CD4-positive, alpha-beta T cell treated with Interleukin-4 for 1 hour (primary cell): ENCODE measurements at places on chromosomes 4 and X.

- no peak for DNase-seq
These were observed 58.4 kb downstream of the RXFP1 start for GRCh38 chr4:158580064-158580463.

DNA sequence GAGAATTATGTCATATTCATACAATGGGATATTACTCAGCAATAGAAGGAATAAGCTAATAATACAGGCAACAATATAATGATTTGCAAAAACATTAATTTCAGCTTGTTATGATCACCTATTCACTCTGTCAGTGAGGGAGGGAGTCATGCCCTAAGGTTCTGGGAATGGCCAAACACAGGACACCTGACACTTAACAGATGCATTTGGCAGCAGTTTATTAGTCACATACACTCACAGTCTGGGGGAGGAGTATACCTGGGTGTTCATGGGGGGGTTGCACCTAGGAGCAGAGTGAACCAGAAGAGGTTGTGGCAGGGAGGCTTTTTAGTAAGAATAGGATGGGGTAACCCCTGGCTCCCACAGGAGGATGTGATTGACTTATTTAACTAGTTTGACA is 38.3 kb downstream of the SERPINA7 start:
- no peak for DNase-seq

DNA sequence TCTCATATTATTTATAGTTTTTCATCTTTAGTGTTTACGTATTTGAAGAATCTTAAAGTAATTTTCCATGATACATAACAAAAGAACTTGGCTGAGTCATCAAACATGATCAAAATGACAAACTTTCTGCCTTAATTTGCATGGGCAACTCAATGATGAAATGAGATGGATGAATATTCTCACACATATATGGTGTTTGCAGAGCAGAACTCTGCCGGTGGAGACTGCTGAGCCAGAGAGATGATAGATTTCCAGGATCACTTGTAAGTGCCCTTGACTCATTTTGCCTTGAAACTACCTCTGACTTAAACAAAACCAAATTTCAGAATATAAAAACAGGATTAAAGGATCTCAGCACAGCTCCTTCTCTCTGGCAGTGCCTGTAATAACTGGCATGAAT is 38.2 kb downstream of the TRPC3 start:
- DNase-seq = no peak

DNA sequence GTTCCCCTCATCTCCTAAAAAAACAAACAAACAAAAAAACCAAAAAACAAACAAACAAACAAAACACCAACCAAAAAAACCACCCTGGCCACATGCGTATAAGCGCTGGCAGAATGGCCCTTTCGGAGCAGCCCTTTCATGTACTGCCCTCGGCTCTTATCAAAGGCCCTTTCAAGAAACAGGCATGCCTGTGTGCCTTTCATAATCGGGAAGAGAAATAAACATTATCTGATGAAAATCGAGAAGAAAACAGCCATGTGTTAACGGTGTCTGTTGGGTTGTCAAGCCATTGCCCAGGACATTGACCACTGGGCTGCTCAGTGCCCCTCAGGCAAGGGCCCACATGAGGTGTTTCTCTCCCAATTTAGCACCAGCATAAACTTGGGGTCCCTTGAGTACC is 68.3 kb downstream of the PJA1 start:
- DNase-seq = no peak

DNA sequence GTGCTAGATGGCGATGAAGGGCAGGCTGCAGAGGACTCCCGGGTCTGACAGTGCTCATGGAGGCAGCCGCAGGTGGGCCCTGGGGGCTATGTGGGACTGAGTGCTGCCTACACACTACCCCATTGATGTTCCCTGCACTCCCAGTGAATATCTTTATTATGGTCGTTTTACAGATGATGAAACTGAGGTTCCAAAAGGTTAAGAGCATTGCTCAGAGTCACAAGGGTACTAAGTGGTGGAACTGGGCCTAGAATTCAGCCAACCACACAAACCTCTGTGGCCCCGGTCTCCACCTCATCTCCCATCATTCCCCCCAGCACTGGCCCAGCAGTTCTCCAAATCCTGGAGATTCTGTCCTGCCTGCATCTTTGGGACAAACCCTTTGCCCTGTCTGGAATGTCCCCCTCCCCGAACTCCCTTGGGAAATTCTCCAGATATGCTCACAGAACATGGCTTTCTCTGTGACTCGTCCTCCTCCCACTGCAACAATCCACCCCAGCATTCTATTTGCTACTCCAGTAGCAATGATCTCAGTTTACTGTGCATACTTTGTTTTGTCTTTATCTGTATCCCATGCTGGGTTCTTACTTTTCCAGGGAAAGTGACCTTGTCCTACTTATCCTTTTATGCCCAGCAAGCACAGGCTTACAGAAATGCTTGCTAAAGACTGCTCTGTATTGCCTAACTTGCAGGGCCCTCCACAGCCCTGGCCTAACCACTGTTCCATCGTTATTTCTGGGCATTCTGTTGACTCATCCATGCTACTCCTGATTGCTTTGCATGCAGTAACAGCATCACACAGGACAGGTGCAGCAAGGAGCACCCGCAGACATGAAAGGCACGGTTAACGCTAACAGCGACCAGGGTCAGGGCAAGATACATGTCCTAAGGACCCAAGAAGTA is 14.0 kb downstream of the PNMA6F start:
- no peak for DNase-seq

DNA sequence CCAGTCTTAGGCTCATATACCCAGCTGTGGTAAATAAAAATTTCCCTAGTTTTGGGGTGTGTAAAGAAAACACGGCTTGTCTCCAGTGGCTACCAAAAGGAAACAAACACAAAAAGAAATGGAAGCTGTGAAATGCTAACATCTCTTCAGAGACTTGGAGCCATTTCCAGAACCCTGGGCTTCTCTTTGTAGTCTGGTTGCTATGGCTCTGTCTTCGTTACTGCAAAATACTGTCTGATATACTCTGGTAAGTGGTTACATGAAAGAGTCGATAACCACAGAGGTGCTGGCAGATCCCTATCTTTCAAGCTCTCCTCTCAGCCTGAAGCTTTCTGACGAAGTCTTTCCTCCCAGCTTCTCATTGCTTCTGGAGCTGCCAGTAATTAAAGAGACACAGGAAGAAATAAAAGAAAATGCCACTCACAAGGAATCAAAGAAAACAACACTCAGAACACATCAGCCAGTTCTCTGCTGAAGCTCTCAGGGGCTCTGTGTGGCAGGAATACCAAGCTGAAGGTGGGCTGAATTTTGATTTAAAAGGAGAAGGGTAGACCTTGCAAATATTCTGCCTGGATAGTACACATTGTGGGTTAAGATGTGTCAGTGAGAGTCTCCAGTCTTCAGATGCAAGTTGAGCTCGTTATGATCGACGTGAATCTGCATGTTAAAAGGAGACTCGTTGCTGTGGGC is 107.6 kb upstream of the FAM9C start:
- DNase-seq = peak; percentile 72

DNA sequence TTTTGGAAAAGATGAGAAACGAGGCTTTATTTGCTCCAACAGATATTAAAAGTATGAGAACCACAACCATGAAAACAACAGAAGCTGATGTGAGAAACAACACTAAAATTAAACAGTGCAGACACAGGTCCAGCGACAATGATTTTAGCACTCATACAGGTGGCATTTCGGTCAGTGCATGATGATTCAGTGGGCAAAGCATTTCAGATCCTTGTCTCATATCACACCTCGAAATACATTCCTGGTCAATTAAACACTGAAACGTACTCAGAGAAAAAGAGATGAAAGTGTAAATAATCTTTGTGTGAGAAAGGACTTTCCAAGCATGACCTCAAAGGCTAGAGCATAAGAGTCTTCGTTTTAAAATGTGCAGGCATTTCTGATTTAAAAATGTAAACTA is 85.2 kb downstream of the ACOX3 start:
- DNase-seq = no peak

- no peak for DNase-seq
These were observed 159.5 kb downstream of the SHOX start for GRCh38 chrX:790041-790506.

GRCh38 chr4:47465004-47465403 is 1.5 kb upstream of the COMMD8 start:
- peak; percentile 42 for DNase-seq

GRCh38 chrX:142054094-142054493 is 150.4 kb downstream of the MAGEC1 start:
- DNase-seq = no peak

DNA sequence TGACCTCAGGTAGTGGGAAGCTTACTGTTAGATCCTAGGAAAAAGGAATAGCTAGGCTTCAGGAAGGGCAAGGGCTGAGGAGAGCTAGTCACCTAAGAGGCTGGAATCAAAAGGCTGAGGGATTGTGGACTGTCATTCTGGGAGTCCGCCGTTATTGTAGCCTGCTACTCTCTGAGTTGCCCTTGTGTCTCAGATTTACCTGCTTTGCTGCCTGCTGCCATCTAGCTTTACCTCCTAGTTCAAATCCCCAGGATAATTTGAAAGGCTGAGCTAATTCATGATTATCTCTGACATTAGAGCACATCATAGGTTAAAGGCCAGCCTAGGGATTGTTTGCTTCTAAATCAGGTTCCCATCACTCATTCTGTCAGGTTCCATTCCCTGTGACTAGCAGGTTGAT is 120.2 kb downstream of the FHIP1A start:
- DNase-seq = no peak

DNA sequence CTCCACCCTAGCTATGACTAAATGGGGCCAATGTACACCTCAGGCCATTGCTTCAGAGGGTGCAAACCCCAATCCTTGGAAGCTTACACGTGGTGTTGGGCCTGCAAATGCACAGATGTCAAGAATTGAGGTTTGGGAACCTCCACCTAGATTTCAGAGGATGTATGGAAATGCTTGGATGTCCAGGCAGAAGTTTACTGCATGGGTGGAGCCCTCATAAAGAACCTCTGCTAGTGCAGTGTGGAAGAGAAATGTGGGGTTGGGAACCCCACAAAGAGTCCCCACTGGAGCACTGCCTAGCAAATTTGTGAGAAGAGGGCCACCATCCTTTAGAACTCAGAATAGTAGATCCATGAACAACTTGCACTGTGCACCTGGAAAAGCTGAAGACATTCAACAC is 284.1 kb downstream of the ANTXR2 start:
- no peak for DNase-seq

- DNase-seq = no peak
These were observed 354.9 kb downstream of the GPAT3 start for GRCh38 chr4:83890816-83891215.
